ENCODE measurements at places on chromosomes 3 and 15.
A peak's percentile ranks its signal among the peaks of the same experiment; 100 is the strongest.

- DNase-seq: no peak
Measured at GRCh38 chr3:74129056-74129455, 485.4 kb downstream of the CNTN3 start.

DNA sequence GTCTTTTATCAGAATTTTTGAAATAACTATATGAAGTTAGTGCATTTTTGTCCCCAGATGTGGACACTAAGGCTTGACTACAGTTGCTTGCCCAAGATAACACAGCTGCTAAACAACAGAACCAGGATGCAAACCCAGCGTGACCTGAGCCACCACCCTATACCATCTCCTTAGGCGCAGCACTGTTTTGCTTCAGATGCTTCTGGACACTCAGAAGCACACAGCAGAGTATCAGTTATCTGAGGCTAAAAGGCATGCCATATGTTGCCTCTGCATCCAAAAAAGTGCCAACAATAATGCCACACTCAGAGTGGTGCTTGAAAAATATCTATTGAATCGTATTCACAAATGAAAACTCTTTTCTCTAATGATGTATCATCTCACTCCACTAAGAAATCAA lies 24.5 kb downstream of the KCNMB2 start:
- DNase-seq: no peak

DNA sequence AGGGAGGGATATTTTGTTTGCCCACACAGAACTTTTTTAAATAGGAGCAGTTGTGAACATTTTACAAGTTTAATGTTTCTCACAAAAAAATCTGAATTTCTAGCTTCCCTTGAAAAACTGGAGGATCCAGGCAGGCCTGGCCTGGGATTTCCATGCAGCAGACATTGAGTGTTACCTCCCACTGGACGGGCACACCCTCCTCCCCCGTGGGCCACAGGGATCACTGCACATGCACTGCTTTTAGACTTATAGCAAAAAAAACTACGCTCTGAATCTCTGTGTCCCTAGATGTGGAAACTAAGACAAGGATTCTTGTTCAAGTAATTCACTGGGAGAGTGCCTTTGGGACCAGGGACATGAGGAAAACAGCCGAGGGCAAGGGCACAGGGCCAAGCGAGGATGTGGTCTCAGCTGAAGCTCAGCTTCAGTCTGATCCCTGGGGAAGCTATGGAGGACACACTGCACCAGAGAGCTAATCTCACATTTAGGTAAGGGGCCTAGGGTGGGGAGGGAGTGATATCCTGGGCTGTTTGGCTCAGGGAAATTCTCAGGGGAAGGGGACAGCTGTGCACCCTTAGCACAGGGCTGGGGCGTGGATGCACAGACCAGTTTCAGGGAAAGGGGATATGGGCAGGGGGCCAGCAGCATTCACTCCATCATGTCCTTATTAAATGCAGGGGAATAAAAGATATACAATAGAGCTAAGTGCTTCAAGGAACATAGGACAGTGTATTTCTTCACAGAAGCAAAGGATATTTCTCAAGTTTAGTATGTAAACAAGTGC lies 46.0 kb downstream of the FSIP1 start:
- peak; percentile 15 for DNase-seq

GRCh38 chr3:126274735-126275619 lies 82.2 kb downstream of the KLF15 start:
- DNase-seq: no peak

- DNase-seq: no peak
Measured at GRCh38 chr15:34786206-34786605, 9.1 kb downstream of the ACTC1 start.

DNA sequence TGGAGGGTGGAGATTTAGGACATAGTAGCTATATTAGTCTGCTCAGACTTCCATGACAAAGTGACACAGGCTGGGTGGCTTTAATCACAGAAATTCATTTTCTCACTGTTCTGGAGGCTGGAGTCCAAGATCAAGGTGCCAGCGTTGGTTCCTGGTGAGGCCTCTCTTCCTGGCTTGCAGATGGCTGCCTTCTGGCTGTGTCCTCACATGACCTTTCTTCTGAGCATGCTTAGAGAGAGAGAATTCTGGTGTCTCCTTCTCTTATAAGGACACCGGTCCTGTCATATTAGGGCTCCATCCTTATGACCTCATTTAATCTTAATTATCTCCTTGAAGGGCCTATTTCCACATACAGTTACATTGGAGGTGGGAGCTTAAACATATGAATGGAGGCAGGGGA lies 14.9 kb upstream of the SHC4 start:
- DNase-seq: no peak

DNA sequence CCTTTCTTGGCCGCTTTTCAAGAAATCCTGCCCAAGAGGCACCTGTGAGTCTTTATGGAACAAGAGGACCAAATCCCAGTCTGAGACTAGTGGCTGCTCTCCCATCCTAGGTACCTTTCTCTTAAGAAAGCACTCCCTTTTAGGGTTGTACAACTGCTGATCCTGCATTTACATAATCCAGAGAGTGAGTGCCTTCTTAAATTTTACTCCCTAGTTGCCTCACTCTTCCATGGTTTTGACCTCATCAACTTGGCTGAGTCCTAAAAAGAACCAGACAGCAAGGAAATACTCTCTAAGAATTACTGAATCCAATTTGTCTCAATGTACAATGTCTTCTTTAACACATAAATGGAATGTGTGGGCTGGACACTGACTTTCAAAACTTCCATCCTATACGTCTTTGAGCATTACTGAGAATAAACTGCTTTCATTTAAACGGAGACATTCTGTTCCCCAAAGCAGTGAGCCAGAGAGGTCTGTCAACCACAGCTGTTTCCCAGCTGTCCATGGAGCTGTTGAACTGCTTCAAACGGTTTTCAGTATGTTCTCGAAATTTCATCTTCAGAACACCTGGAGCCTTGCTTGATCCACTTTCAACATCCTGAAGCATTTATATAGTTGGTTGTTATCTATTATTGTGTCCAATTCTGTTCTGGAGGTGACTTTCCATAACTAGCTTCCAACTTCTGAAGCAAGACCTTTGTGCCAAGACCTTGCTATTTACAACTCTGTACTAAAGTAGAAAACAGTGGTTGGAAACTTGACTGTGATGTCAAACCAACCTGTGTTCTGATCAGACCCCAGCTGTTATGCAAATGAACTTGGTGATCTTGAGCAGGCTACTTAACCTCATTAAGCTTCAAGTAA lies 179.1 kb downstream of the SLC9A9 start:
- DNase-seq: peak; percentile 45

DNA sequence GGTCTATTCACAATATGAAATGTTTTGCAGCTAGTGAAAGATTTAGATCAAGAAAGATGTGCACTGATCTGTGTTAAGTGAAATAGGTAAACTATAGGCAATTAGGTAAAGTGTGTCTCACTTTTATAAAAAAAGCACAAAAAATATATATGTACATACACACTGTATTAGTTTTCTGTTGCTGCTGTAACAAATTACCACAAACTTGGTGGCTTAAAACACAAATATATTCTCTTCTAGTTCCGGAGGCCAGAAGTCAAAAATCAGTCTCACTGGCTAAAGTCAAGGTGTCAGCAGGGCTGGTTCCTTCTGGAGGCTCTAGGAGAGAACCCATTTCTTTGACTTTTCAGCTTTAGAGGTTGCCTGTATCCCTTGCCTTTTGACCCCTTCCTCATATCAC lies 11.1 kb downstream of the FAH start:
- DNase-seq: no peak

GRCh38 chr3:14631101-14631497 lies 20.5 kb upstream of the CCDC174 start:
- no peak for DNase-seq

- DNase-seq: no peak
Measured at GRCh38 chr3:134020135-134020680, 9.5 kb downstream of the SLCO2A1 start.

DNA sequence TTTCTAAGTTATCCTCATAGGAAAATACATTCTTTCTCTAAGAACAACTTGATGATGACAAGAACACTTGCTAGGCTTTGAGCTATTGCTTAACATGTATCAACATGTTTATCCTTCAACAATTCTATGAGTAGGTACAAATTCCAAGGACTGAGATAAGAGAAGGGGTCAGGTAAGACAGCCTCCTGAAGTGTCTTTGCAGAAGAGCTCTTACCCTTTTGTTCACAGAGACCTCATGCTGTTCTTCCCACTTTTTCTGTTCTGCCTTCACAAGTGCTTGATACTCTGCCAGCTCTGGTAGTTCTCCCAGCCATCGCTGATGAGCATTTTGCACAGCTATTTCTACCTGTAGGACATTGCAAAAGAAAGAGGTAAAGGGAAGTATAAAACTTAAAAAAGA lies 50.9 kb downstream of the CEP152 start:
- no peak for DNase-seq

- DNase-seq: no peak
Measured at GRCh38 chr15:66862111-66862939, 160.3 kb downstream of the SMAD6 start.

GRCh38 chr3:65013053-65013452 lies 325.3 kb upstream of the ADAMTS9 start:
- no peak for DNase-seq

- DNase-seq: no peak
Measured at GRCh38 chr15:68885070-68885469, 45.3 kb upstream of the SPESP1 start.

DNA sequence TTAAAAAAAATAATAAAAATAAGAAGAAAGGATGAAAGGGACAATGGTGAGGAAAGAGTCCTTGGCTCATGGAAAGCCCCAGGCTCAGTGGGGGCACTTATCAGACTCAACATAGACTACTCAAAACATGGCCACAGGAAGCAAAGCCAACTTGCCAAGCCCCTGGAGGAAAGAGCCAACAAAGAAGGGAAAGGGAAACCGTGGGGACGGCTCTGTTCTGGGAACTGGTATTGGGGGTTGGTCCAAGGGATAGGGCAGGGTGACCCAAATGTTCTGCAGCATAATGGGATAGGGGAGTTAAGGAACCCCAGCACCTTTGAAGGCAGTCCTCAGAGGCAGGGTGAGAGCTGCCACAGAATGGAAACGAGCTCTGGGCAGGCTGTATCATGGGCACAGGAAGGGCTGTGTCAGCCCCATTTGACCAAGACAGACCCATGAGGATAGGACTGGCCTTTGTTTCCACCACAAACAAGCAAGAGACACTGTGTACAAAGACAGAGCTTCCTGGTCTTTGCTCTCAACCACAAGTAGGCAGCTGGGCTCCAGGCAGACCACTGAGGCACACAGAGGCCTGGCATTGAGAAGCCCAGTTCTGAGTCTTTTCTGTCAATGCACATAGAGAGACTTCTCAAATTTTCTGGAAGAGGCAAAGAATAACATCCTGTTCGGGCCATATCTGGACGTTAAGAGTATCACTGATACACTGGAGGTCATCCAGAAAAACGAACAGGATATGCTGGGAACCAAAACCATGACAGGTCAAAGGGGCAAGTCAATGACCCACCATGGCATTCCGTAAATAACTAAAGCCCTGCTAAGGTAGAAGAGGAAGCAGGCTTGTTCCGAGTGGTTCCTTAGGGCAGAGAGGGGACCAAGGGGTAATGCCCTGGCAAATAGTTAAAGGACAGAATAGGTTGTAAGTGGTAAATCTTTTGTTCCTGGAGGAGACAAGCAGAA lies 10.6 kb upstream of the SEMA7A start:
- no peak for DNase-seq

- no peak for DNase-seq
Measured at GRCh38 chr3:150218236-150218635, 189.9 kb upstream of the TSC22D2 start.

GRCh38 chr3:38907426-38907825 lies 91.4 kb upstream of the SCN10A start:
- DNase-seq: no peak

DNA sequence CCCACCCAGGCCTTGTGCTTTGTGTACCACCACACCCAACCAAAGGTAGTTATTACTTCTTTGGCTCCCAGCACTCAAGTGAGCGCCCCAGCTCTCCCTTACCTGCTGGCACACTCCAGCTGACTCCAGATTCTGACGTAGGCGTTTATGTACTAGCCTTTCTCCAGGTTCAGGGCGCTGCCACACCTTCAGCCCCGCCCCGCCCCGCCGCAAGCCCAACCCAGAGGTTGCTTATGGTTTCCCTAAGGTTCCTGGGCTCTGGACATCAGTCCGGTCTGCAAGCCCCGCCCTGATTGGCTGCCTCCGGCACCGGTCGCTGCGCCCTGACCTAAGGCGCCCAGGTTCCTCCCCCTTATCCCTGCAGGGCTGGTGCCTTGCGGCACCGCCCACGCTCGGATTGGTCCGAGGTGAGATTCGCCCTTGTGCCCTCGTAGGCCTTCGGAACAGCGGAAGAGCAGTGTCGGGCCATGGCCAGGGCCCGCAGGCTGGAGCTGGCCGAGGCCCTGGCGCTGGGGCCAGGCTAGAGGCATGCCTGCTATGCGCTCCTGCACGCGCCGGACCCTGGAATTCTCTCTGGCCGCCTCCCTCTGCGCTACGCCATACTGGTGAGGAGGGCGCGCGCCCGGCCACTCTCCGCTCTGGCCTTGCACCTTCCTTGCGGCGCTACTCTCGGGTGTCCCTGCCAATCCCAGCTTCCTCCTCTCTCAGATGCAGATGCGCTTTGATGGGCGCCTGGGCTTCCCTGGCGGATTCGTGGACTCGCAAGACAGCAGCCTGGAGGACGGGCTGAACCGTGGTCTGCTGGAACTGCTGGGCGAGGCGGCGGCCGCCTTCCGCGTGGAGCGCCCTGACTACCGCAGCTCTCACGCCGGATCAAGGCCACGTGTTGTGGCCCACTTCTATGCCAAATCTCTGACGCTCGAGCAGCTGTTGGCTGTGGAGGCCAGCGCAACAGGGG lies 19.8 kb upstream of the NUDT16 start:
- DNase-seq: no peak

DNA sequence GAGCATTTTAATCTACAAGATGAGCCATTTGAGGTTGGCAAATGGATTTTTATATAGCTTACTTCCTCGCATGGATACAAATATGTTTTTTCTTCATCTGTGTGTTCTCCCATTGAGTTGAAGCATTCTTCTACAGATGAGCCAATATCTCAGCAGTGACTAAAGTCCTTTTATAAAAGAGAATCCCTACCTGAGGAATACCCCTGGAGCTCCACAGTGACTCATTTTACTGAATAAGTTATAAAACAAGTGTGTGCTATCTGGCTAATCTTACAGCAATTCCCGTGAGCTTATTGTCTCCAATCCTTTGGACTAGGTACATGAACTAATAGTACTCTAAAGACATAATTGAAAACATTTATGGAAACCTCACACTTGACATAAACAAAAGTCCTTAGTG lies 354.2 kb upstream of the BCHE start:
- DNase-seq: no peak

GRCh38 chr15:70420948-70421482 lies 323.3 kb upstream of the TLE3 start:
- DNase-seq: no peak

- DNase-seq: no peak
Measured at GRCh38 chr3:149442043-149442442, 32.5 kb upstream of the TM4SF4 start.

- DNase-seq: no peak
Measured at GRCh38 chr3:25300141-25300540, 127.9 kb upstream of the RARB start.

GRCh38 chr3:109926376-109926775 lies 589.0 kb upstream of the DPPA4 start:
- no peak for DNase-seq

- no peak for DNase-seq
Measured at GRCh38 chr15:62753518-62754221, 288.9 kb upstream of the TPM1 start.

GRCh38 chr15:97383516-97383915 lies 577.0 kb upstream of the ARRDC4 start:
- no peak for DNase-seq
